Naive thymus-derived CD8-positive, alpha-beta T cell (primary cell): ENCODE measurements at places on chromosomes 7 and 10. TPM values are rescaled to one million over a fixed set of nuclear protein-coding genes. Genes with fewer than 3 reads are reported as not detected.

The WNT16 gene
- 0.19 TPM for total RNA-seq

The CLEC5A gene
- 0.77 TPM for total RNA-seq

The TSPAN14 gene
- 163 TPM for total RNA-seq

The RSPH10B2 gene
- 1.5 TPM for total RNA-seq

The LIPM gene
- total RNA-seq: not detected

The EN2 gene
- total RNA-seq: not detected

- DNase-seq: no peak
These were observed 450.1 kb upstream of the MKI67 start for GRCh38 chr10:128576336-128576735.

- DNase-seq: no peak
These were observed 268.0 kb downstream of the HTR7 start for GRCh38 chr10:90589825-90590224.

DNA sequence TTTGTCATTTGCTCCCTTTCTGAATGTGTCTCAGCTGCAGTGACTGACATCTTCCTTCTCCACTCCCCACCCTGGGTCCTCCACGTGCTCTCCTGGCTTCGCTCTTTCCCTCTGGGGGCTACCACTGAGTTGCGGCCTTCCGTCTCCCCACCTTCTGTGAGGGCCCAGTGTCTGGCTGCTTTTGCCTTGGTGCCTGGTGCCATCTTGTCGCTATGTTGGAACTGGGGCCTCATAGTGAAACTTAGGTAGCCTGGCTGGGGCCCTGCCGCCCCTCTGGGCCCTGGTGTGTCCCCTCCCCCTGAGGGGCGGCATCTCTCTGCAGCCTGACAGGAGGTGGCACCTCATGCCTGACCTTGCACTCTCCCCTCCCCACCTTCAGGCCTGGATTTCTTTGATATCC is 144.1 kb downstream of the ANLN start:
- no peak for DNase-seq

DNA sequence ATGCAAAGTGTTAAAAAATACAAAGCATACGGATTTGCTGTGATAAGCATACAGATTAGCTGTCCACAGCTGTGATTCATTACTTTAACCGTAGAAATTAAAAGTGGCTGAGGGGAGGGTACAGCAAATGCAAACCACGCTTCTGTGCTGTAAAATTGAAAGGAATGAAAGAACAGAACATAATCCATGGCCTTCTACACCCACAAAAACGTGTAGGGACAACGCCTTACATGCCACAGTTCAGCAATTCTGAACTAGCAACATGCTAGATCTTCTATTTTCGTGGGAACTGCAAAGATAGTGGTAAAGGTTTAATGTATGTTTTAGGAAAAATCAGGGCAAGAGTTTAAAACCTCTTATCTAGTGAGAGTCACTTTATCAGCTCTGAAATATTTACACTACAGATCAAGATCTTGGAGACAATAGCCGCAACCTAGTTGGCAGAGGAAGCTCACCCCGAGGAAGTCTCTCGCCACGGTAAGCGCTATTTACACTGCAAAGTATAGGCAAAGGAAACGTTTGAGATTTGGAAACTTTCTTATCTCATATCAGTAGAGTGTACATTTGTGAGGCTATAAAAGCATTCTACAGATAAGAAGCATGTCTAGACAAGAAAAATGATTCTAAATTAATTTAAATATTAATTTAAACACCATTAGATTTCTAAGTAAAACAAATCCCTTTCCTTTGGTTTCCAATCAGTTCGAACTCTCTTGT is 193.6 kb downstream of the MLLT10 start:
- no peak for DNase-seq

- no peak for DNase-seq
These were observed 166.8 kb downstream of the SORCS1 start for GRCh38 chr10:106997721-106998120.

- DNase-seq: no peak
These were observed 71.1 kb downstream of the FIGNL1 start for GRCh38 chr7:50379082-50379481.

DNA sequence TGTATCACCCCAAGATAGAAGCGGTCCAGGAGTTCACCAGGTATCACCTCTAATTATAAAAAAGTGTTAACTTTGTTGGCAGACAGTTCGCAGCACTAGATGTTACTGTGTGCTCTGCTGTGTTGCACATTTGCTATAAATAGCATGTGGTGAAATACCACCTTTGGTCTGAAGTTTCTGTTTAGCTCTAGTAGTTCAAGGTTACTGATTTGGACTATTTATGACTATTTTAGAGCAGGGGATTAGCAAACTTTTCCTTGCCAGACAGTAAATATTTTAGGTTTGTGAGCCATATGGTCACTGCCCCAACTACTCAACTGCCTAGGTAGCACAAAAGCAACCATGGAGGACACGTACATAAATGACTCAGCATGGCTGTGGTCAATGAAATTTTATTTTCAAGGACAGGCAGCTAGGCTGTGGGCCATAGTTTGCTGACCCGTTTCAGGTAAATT is 16.5 kb downstream of the DENND10 start:
- no peak for DNase-seq

- no peak for DNase-seq
These were observed 79.8 kb upstream of the CCDC71L start for GRCh38 chr7:106740806-106741205.

- DNase-seq: no peak
These were observed 605.4 kb downstream of the INHBA start for GRCh38 chr7:41097501-41097900.

DNA sequence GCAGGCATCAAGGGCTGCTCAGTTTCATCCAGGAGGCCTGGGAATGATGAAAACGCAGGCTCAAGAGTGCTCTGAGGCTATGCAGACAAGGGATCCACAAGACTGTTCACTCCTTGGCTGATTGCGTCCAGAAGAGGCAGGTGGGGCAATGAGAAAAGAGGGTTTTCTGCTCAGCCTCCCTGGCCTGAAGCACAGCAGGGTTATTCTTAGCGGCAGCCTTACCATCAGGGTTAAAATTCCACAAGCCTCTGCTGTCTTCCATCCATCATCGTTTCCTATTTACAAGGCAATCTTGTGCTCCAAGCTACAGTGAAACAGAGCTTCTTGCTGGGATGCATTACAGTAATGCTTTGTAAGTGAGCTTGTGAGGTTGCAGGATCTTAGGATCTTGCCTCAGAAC is 129.4 kb upstream of the SHH start:
- no peak for DNase-seq

DNA sequence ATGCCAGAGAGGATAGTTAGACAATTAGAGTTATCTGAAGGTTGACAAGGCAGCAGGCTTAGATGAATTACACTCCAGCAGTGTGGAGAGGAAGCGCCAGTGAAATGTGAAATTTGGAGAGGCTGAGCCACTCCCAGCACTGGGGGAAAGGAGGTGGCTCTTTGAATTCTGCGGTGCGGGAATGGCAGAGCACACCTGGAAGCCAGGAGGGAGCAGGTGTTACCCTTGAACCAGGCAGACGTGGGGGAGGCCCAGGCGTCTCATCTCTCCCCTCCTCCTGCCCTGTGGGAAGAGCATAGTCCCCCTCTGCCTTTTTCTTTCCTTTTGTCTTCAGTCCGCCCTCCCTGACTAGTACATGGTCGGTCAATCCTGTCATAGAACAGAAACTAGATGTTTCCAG is 203.1 kb downstream of the DPP6 start:
- no peak for DNase-seq

DNA sequence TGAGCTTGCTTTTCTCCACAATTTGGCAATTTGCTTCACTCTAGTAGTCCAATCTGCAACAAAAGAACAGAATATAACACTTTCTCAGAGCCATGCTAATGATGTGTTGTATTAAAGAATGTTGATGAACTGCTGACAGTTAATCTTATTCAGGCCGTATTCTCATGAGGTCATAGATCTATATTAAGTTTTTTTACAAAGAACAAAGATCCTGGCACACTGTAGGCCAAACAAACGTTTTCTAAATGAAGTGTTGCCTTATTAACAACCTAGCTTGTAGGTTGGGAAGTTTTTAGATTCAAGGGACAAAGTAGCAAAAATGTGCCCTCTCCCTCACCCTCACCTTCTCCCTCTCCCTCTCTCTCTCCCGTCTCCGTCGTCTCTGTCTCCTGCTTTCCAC is 6.8 kb downstream of the HILPDA start:
- no peak for DNase-seq
